PC-3 (cell line): ENCODE measurements at places on chromosomes 16 and 17. TPM values are rescaled to one million over a fixed set of nuclear protein-coding genes. Genes with fewer than 3 reads are reported as not detected.

TBX2 gene
- total RNA-seq, result 7.1 and 8.5 TPM in 2 replicates

SP6 gene
- 3.1 and 3.9 TPM in 2 replicates for total RNA-seq

ANTKMT gene
- total RNA-seq, result 77.3 and 79.0 TPM in 2 replicates

TNFRSF17 gene
- total RNA-seq, result not detected in 2 replicates

CMTM1 gene
- 0.92 and 1.4 TPM in 2 replicates for total RNA-seq

SARM1 gene
- 6.7 and 8.4 TPM in 2 replicates for total RNA-seq

EPX gene
- not detected in 2 replicates for total RNA-seq

KRTAP4-3 gene
- not detected in 2 replicates for total RNA-seq

ZNHIT3 gene
- 27.5 and 37.9 TPM in 2 replicates for total RNA-seq

PPP1R1B gene
- total RNA-seq, result 2.9 and 3.1 TPM in 2 replicates

NUPR1 gene
- 9.2 and 16.5 TPM in 2 replicates for total RNA-seq

SLC22A31 gene
- 5.6 and 8.4 TPM in 2 replicates for total RNA-seq

EXOC3L1 gene
- not detected in 2 replicates for total RNA-seq

- DNase-seq, result no peak
Measured at GRCh38 chr16:10922328-10923145, 19.7 kb downstream of the DEXI start.

- no peak for DNase-seq
Measured at GRCh38 chr17:66762276-66762675, 72.6 kb upstream of the CACNG5 start.

DNA sequence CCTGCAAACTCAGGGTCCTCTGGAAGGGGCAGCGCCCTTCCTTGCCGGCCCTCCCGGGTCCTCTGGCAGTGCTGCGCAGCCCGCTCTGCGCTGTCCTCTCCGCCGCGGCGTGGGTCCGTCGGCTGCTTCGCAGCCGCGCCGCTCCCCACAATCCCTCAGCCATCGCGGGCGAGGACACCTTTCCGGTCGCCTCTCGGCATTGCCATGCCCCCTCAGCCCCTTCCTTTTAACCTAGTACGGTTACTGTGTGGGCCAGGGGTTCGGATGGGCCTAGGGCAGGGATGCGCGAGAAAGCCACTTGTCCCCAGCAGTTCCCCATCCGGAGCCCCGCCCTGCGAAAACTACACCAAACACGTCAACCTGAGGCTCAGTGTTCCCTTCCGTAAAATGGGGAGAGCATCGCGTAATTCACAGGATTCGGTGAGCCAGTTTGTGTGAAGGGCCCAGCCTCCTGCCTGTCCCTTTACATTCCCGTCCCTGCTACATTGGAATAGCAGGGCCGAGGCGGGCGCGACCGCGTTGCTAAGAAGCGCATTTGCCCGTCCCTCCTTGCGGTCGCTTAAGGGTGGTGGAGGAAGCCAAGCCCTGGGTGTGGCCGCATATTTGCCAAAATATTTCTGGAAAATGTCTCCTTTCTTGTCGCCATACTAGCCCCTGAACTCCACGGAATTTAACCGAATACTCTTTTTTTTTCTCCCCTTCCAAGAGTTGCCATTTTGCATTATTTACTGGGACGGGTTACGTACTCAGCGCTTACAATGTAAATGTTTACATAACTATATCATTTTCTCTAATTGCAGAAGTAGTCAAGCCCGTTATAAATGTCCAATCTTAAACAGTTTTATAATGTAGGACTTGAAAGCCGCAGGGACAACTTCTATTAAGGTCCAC lies 13.2 kb downstream of the COPZ2 start:
- peak; percentile 94 for DNase-seq

GRCh38 chr17:33014751-33015150 lies 23.1 kb downstream of the SPACA3 start:
- DNase-seq, result no peak

GRCh38 chr16:316741-317464 lies 33.9 kb downstream of the PDIA2 start:
- DNase-seq, result no peak

GRCh38 chr17:81537856-81538555 lies 9.8 kb downstream of the FSCN2 start:
- DNase-seq, result no peak

DNA sequence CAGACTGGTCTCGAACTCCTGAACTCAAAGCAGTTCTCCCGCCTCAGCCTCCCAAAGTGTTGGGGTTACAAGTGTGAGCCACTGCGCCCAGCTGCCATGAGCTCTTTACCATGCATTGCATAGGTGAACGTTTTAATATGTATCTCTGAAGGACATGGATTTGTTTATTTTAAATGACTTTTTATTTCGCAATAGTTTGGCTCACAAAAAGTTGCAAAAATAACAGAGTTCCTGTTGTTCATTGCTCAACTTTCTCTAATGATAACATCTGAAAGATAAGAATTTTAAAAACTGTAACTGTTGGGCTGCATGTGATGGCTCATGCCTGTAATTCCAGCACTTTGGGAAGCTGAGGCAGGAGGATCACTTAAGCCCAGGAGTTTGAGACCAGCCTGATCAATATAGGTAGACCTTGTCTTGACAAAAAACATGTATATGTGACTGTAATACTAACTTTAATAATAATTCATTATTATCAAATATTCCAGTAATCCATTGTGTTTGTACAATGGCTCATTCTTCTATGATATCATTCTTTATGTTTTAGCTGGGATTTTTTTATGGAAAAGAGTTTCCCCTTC lies 80.1 kb downstream of the ABCC1 start:
- peak; percentile 17 for DNase-seq

DNA sequence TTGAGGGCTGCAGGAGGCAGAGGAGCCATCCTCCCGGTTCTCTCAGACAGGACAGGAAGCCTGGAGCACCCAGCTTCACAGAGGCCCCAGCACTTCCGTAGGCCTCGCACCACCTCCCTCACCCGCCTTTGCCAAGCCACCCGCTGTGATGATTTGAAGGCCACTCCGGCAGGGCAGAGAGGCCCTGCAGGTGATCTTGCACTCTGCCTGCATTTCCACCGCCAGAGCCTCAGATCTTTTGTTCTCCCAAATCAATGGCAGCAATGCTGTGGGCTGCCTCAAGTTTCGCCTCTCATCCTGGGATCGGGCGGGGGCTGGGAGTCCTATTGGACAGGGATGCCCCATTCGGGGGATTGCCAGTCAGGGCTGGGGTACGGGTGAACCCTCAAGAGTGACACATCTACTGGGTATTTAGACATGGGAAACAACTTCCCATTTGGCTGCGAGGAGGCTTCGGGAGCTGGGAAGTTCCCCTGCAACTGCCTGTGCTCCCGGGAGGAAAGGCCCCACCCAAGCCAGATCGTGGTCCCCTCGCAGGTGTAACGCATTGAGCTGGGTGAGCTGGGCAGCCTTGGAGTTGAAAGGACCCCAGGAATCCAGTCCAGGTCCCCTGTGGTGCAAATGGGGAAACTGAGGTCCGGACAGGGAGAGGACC lies 34.8 kb upstream of the PEMT start:
- no peak for DNase-seq

- DNase-seq, result no peak
Measured at GRCh38 chr16:52539191-52539590, 7.8 kb downstream of the TOX3 start.

DNA sequence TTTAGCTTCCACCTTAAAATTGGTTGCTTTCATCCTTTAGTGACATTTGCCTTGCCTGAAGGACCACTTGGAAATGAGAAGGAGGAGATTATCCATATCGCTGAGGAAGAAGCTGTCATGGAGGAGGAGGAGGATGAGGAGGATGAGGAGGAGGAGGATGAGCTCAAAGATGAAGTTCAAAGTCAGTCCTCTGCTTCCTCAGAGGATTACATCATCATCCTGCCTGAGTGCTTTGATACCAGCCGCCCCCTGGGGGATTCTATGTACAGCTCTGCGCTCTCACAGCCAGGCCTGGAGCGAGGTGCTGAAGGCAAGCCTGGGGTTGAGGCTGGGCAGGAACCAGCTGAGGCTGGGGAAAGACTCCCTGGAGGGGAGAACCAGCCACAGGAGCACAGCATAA lies 11.5 kb upstream of the TMEM106A start:
- no peak for DNase-seq

GRCh38 chr16:83969771-83970429 lies 1.9 kb downstream of the NECAB2 start:
- DNase-seq, result no peak

DNA sequence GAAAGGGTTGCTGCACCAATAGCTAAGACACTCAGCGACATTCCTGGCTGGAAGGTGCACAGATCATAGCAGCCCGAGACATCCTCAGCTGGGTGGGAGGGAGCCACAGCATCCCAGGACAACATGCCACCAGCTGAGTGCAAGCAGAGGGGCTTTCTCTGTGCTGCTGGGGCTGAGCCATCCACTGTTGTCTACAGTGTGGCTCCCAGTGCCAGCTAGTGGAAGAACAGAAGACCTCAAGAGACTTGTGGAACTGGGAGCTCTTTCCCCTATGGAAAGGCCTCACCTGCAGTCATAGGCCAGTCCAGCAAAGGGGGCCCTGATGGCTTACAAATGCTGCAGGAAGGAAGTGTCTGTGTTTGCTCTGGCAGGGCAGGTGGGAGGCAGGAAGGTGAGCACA lies 131.0 kb downstream of the C16orf78 start:
- no peak for DNase-seq

DNA sequence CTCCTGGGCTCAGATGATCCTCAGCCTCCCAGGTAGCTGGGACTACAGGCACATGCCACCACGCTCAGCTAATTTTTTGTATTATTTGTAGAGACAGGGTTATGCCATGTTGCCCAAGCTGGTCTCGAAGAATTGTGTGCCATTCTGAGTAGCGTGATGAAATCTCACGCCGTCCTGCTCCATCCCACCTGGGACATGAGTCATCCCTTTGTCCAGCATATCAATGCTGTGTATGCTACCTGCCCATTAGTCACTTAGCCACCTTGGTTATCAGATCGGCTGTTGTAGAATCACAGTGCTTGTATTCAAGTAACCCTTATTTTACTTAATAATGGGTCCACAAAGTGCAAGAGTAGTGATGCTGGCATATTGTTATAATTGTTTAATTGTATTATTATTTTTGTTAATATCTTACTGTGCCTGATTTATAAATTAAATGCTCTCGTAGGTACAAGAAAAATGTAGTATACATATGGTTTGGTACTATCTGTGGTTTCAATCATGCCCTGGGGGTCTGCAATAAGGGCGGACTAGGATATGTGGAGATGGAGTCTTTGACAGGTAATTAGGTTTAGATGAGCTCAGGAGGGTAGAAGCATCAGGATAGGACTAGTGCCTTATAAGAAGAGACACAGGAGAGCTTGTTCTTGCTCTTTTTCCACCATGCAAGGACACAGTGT lies 26.6 kb upstream of the SLC13A2 start:
- DNase-seq, result peak; percentile 45
